HCT116 (cell line): ENCODE measurements at places on chromosomes 5 and 9. TPM values are rescaled to one million over a fixed set of nuclear protein-coding genes. Genes with fewer than 3 reads are reported as not detected.

Gene FOXI1
- total RNA-seq: not detected

DNA sequence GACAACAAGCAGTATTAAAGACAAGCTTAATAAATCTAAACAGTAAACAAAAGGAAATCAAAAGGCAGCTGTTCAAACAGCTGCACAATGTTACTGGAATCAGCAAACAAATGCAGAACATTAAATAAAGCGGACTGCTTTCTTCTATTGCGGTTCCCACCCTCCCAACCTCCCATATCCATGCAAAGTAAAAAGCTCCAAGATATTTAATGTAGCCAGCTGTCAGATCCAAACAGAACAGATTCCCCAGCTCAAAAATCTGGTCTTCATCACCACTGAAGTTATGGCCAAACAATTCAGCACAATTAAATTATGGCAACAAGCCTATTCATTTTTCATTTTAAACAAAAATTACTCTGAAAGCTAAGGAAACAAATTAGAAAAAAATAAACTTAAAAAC, 75.9 kb downstream of the SLC38A9 start:
- H3K4me1 ChIP-seq: peaks cover 30% of the 10 kb centered on the region
- no peak for DNase-seq
- H3K27me3 ChIP-seq: no peaks in the 10 kb centered on the region
- no peak overlapping the region for H3K4me3 ChIP-seq
- H3K27ac ChIP-seq: no peak overlapping the region
- H3K36me3 ChIP-seq: no peaks in the 10 kb centered on the region

Gene NEURL1B
- 5.8 TPM for total RNA-seq

GRCh38 chr9:89278997-89279739, 31.8 kb upstream of the CKS2 start:
- no peak overlapping the region for H3K4me3 ChIP-seq
- no peaks in the 10 kb centered on the region for H3K27me3 ChIP-seq

DNA sequence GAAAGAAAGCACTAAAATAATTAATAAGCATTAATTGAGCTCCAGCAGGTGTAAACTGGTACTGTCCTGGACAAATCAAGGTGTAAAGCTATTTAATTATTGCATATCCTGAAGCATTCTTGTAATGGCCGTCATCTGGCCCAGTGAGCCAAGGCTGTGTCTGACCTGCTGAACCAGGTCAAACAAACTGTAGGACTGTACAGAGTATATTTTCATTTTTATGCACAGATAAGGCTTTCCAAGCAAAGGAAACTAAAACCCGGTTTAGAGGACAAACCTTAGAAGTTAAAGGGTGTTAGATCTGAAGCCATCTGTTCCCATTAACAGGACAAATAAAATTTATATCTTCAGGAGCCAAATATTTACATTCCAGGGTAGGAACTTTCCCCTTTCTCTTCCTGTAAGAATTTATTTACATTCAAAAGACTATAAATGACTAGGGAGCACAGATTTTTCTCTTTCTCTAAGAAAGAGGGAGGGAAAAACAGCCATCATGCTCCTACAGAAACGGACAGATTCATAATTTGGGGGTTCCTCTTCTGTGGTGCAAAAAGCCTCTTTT, 69.8 kb downstream of the ESM1 start:
- no peak for DNase-seq
- H3K27me3 ChIP-seq: peaks cover 47% of the 10 kb centered on the region
- no peaks in the 10 kb centered on the region for H3K4me1 ChIP-seq
- no peak overlapping the region for H3K4me3 ChIP-seq

DNA sequence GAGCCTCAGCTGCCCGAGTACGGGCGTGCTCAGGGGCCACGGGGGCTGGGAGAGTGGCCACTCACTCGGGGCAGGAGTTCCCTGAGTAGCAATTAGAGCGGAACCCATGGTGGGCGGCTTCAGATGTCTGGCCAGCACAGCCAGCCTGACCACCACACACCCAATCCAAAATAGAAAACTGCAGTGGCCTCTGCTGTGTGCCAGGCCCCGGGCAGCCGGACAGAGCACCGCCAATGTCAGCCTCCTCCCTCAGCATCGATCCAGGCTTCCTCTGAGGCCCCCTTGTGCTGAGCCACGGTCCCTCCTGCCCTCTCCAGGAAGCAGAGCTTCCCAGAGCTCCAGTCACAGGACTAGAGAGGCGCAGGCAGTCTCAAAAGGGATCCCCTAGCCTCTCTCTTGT, 2.7 kb downstream of the ADAMTS2 start:
- 0 out of 2 replicates have a peak, but pooled peaks cover 2% of the 10 kb centered on the region for H3K4me1 ChIP-seq
- H3K36me3 ChIP-seq: no peaks in the 10 kb centered on the region
- no peaks in the 10 kb centered on the region for H3K27me3 ChIP-seq
- H3K27ac ChIP-seq: no peak overlapping the region

DNA sequence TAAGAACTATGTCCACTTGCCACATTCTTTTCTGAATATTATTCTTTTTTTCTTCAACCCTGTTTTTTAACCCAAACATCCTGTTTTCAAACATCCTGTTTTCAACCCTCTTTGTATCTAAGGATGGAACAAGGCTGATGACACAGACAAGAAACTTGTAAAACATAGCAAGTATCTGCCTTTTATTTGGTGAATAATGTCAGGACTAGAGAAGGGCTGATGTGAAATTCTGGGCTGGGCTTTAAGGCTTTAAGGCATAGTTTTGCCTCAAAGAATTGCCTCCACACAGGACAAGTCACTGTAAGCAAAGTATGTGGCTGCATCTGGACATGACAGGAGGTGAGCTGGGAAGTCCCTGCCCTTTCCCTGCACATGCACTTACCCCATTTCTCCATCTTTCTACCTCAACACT, 42.5 kb upstream of the RIC1 start:
- no peak overlapping the region for H3K4me3 ChIP-seq
- H3K27ac ChIP-seq: no peak overlapping the region
- H3K36me3 ChIP-seq: no peaks in the 10 kb centered on the region
- no peaks in the 10 kb centered on the region for H3K27me3 ChIP-seq

- DNase-seq: no peak
- H3K27ac ChIP-seq: no peak overlapping the region
- H3K27me3 ChIP-seq: no peaks in the 10 kb centered on the region; the same call in 1 of the 2 replicates
Observed at GRCh38 chr9:124419832-124420489, 4.7 kb upstream of the PSMB7 start.

DNA sequence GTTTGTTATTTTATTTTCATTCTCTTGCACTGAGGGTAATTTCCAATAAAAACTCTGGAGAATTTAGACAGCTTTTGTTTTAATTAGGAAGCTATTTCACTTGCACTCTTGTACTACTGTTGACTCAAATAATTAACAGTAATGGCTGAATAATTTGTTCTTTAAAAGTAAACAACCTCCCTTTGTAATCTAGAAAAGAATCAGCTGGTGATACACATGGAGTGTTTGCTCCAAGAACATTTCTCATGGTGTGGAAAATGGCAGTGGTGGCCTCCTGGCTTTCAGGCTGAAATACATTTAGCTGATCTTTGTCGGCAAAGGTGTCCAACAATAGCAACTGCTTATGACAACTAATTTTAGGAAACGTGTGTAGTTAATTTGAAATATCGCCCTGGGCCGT, 129.4 kb downstream of the C9orf152 start:
- peaks cover 15% of the 10 kb centered on the region for H3K4me1 ChIP-seq
- no peaks in the 10 kb centered on the region for H3K27me3 ChIP-seq
- no peak for DNase-seq
- H3K27ac ChIP-seq: no peak overlapping the region
